ENCODE measurements at places on chromosomes 1 and 21.

DNA sequence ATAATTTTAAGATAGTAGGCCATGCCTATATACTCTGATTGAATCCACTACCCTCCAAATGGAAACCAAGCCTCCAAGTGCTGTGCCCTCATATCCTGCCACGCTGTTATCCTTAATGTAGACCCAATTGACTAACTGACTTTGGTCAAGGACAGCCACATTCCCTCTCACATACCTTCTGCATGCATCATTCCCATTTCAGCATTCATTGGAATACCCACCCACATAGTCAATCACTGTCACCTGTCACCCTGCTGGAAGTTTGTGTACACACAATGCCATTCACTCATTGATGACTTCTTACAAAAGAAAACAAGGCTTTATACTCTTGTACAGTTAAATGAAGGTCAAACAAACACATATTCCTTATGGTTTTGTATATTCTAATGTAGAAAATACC lies 221.1 kb upstream of the PBX1 start:
- no peak for DNase-seq

DNA sequence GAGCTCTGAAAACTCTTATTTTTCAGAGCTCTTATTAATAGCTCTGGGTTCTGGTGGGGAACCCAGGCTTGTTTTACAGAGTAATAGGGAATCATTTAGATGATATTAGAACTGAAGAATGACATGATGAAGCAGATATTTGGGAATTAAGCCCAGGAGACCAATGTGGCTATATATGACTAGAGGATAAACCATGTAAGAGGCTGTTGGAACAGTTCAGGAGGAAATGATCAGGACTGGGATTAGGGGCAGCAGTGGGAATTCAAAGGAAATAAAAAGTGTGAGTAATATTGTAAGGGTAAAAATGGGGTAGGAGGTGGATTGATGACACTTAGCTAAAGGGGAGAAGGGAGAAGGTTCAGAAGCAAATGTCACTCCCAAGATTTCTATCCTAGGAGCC lies 58.6 kb downstream of the GIPC2 start:
- DNase-seq = no peak

GRCh38 chr21:16241479-16241963 lies 511.7 kb downstream of the USP25 start:
- DNase-seq = no peak

GRCh38 chr21:45297329-45297728 lies 9.6 kb upstream of the POFUT2 start:
- no peak for DNase-seq

DNA sequence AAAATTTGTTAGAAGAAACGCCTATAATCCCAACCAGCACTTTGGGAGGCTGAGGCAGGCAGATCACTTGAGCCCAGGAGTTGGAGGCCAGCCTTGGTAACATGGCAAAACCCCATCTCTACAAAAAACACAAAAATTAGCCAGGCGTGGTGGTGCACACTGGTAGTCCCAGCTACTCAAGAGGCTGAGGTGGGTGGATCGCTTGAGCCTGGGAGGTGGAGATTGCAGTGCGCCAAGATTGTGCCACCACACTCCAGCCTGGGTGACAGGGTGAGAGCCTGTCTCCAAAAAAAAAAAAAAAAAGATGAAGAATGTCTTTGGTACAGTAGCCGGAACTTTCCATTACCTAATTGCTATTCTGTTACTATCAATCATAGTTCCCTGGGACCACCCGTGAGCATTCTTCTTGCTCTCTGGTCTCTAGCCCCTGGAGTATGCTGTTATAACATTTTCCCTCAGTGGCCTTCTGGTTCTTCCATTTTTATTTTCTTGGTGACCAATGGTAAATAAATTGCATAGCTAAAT lies 43.4 kb downstream of the WASF2 start:
- no peak for DNase-seq

- DNase-seq = no peak
These were observed 30.7 kb downstream of the TNFRSF1B start for GRCh38 chr1:12197483-12197880.

- no peak for DNase-seq
These were observed 1.8 kb downstream of the ARNT start for GRCh38 chr1:150874455-150875196.

- no peak for DNase-seq
These were observed 36.7 kb downstream of the FAM163A start for GRCh38 chr1:179779645-179780272.

GRCh38 chr1:200269256-200269655 lies 140.6 kb downstream of the ZNF281 start:
- no peak for DNase-seq

GRCh38 chr1:38727684-38728584 lies 131.6 kb downstream of the RRAGC start:
- DNase-seq = peak; percentile 81

DNA sequence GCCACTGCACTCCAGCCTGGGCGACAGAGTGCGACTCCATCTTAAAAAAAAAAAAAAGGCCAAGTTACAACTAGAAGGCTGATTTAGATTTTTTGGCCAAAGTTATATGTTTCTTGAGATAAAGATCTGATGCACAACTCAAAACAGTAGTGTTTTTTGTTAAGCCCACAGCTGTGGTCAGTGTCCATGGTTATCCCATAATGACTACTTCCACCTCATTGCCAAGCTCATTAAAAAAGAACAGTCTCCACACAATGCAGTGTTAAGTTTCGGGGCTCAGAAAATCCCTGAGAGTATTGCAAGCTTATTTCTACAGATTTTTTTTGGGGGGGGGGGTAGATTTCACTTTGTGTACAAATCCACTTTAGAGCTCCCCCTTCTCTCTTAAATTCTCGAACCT lies 120.5 kb downstream of the RUNX1 start:
- no peak for DNase-seq

DNA sequence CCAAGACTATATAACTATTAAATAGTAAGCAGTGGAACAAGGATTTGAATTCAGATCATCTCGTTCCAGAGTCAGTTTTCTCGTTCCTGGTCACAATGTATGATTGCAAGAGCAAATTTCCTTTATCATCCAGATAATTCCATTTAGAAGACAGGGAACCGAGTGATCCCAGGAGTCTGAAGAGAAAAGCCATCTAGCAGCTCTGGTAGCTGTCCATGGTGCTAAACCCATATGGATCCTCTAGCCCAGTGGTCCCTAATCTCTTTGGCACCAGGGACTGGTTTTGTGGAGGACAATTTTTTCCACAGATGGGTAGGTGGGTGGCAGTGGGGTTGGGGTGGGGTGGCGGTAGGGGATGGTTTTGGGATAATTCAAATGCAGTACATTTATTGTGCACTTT lies 229.4 kb downstream of the PTPRU start:
- no peak for DNase-seq

GRCh38 chr1:25760122-25760719 lies 39.8 kb upstream of the SELENON start:
- no peak for DNase-seq

GRCh38 chr1:159203610-159204009 lies 1.1 kb upstream of the ACKR1 start:
- no peak for DNase-seq

GRCh38 chr1:160548960-160549664 lies 26.1 kb upstream of the SLAMF6 start:
- no peak for DNase-seq

DNA sequence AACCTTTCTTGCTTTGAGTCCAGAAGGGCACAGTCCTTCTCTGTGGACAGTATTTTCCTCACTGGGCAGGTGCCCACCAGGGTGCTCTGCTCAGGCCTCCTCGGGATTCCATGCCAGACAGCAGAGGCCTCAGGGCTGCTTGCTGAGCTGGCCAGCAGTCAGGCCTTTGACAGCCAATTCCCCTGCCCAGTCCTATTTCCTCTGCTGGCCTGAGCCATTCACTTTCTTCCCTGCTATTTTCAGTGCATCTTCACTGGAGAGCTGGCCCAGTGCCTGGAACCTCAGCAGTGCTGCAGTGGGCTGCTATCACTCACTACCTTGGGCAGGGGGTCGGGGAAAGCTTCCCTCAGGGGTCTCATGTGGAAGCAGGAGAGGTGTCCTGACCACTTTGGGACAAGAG lies 33.2 kb downstream of the KCNA10 start:
- no peak for DNase-seq

- no peak for DNase-seq
These were observed 72.6 kb downstream of the TOR3A start for GRCh38 chr1:179154437-179154836.

- no peak for DNase-seq
These were observed 42.6 kb downstream of the ERO1B start for GRCh38 chr1:236239092-236239585.

- no peak for DNase-seq
These were observed 27.0 kb downstream of the TNN start for GRCh38 chr1:175094626-175095025.

DNA sequence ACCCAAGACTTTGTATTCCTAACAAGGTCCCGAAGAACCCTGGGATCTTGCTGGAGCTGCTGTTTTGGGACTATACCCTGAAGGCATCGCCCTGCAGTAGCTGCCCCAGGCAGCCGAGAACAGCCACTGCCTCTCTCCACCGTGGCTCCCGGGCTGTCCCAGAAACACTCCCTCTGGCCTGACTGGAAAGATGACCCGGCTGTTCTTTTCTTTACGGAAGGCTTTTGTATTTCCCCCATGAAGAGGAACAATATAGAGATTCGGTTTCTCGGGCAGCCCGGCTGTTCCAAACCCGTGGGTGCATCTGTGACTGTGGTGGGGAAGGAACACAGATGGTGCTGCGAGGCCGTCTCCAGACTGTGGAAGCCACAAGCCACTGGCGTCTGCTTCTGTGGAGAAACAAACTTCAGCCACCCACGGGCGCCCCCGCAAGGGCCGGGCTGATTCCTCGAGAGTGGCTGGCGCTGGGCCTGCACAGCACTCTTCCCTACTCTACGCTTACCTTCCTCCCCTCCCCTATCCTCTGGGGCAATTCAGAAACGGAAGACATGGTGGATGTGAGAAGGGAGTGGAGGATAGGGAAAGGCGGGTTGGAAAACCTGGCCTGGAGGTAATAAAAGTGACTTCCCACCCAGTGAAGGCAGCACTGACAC lies 33.7 kb upstream of the VASH2 start:
- peak; percentile 38 for DNase-seq

GRCh38 chr1:167310732-167311131 lies 90.0 kb downstream of the POU2F1 start:
- no peak for DNase-seq

- DNase-seq = no peak
These were observed 153.7 kb upstream of the C1orf174 start for GRCh38 chr1:4053774-4054173.

DNA sequence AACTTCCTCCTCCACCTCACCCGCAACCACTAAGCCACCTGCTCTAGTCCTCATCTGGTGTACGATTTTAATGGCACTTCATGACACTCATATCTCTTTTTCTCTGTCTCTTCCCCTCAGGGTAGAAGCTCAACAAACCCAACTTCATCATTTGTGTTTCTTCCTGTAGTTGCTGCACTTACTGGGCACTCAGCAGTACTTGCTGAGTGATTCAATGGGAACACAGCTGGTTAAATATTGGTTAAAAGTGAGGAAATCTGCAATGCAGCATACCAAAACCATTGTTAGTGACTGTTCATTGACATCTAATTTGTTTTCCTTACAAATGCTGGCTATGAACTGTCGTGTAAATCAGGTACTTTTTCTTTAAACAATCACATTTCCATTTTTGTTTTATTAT lies 541.1 kb upstream of the PRMT6 start:
- DNase-seq = no peak

DNA sequence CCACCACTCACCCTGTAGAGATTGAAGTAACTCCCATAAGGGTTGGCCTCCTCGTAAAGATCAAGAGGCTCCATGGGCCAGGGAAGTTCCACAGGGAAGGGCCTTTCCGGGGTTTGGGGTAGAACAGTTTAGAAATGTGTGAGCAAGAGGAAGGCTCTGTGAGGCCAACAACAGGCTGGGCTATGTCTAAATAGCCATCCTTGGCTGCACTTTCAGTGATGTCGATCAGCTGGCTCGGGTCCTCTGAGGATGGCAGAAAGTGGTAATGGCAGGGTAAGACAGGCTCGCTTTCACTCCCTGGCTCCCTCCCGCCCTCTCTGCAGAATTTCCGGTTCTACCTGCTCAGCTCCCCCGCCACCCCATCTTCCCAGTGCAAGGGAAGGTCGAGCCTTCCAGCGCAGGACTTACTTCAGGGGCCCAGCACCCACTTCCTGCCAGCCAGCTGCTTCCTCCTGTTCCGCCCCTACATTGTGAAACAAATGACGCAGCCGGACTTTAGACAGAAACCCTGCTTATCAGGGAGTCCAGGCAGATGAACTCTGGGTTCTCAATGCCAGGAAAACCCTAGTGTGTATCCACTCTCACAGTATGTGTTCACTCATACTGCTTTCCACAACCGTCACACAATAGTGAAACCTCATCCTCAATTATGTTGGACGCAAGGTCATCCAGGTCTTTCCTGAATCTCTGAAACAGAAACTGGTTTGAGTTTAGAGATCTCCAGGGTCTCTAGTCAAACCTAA lies 7.3 kb downstream of the F11R start:
- DNase-seq = peak; percentile 34

DNA sequence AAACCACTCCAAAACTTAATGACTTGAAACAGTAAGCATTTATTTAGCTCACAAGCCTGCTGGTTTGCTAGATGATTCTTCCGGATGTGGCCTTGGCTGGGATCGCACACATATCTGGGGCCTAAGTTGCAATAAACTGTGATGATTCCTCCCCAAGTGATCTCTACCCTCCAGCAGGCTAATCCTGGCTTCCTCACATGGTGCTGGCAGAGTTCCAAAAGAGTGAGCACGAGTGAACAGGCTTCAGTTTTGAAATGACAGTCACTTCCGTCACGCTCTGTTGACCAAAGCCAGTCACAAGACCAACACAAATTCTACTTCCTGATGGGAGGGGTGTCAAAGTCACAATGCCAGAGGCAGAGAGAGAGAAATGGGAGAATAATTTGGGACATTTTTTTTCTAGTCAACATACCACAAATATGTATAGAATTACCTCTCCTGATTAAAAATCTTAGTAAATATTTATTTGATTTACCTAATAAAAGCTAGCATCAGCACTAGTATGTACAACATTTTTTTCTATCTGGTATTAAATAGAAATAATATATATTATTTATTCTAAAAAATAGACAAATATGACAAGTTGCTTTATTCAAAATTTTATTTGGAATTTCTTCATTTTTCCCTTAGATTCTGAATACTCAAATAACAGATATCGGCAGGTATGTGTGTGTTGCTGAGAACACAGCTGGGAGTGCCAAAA lies 292.7 kb downstream of the TPR start:
- DNase-seq = peak; percentile 43

GRCh38 chr1:56212143-56212542 lies 367.2 kb downstream of the PLPP3 start:
- no peak for DNase-seq
